ENCODE measurements at places on chromosomes 12 and 14.

- DNase-seq, result no peak
These were observed 10.9 kb downstream of the RGS6 start for GRCh38 chr14:71942904-71943694.

- peak; percentile 62 for DNase-seq
These were observed 91.5 kb upstream of the PRB2 start for GRCh38 chr12:11486623-11487444.

GRCh38 chr12:85804663-85805062 lies 31.5 kb downstream of the RASSF9 start:
- DNase-seq, result no peak

GRCh38 chr12:49331380-49332222 lies 5.4 kb downstream of the C1QL4 start:
- peak; percentile 44 for DNase-seq

DNA sequence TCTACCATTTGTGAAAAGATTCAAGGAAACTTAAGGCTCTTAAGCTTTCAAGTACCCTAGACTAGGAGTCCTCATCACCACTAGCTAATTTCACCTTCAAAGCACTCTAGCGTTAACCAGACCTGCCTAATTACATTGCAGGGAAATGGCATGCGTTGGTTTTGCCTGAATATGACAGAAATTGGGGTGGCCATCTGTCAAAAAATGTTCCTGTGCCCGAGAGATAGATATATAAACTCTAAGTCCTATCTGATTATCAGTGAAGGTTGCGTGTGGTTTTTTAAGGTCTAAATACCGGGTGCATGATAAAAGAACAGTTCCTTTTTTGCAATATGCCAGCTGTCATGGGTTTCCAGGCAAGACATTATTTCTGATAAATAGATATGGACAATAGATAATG lies 48.3 kb downstream of the SPRING1 start:
- no peak for DNase-seq

DNA sequence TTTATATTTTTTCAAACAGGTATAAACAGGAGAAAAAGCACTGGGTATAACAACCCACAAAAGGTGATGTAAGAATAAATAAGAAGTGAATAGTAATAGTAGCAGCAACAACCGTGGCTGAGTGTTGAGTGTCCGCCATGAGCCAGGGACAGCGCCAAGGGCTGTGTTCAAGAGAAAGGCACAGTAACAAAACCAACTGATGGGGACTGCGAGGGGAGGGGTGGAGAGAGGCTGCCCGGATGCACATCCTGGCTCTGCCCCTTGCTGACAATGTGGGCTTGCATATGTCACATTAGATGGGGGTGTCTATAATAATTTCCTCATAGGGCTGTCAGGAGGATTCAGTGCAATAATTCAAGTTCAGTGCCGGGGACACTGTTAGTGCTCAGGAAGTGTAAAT lies 912.4 kb downstream of the VRK1 start:
- no peak for DNase-seq

GRCh38 chr14:63659726-63660125 lies 18.1 kb upstream of the WDR89 start:
- DNase-seq, result no peak

- DNase-seq, result no peak
These were observed 908.4 kb upstream of the NOVA1 start for GRCh38 chr14:27506272-27506671.

DNA sequence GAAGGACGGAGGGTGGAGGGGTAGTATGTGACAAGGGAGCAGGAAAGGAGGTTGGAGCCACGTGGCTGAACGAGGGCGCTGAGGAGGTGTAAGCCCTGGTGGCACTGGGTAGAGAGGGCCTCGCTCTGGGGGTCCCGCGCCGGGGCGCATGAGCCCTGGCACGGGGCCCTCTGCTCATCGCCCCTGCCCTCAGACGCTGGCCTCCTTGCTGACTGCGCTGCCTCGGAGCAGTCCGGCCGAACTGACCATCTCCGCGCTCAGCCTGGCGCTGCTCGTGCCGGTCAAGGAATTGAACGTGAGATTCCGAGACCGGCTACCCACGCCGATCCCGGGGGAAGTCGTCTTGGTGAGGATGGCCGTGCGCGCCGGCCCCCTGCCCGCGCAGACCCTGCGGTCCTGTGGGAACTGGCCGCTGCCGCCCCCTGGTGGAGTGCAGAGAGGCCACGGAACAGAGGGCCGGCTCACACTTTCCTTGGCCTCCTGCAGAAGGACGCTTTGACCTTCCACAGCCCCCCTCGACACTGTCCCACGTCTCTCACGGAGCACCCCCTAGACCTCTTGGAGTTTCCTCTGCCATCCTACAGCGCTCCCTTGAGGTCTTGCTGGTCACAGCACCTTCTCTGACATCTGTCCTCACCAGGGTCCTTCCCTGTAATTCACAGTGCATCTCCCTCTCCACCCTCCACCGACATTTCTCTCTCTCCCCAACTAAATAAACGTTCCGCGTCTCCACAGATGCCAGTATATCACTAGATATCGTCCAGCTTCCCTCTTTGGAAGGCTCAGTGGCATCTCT lies 10.5 kb downstream of the ARHGEF25 start:
- no peak for DNase-seq

- no peak for DNase-seq
These were observed 1162.1 kb upstream of the USP15 start for GRCh38 chr12:61098031-61098580.

GRCh38 chr12:122870163-122870842 lies 25.6 kb downstream of the VPS37B start:
- DNase-seq, result no peak

DNA sequence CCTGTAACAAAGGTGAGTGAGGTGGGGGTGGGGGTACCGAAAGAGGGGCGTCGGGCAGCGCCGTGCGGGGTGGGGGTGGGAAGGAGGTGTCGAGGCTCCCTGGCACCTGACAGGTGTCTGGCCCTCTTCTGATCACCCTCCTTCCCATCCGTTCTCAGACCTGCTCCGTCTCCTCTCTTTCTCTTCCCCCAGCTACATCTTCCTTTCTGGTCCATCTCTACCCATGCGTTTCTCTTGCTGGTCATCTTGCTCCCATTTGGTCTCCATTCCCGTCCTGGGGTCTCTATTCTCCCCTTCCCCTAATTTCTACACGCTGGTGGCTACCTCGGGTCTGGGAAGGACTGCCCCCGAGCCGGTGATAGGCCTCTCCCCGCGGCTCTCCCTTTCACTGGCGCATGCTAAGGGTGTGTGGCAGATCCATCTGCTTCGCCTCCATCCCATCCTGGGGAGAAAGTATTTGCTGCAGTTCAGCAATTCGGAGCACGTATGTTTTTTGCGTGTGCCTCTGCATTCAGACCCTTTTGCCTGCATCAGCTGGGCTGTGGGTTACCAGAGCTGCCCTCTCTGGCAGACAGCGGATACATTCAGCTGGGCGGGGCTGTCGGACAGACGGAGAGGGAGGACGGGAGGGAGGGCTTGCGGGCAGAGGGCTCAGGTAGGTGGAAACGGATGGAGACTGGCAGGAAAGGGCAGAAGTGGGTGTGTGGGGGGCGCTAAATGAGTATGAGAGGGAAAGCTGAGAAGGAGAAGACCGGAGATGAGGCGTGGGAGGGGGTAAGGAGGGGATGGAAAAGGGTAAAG lies 730 bp downstream of the CLSTN3 start:
- no peak for DNase-seq

- no peak for DNase-seq
These were observed 2.1 kb upstream of the TMEM263 start for GRCh38 chr12:106953352-106954250.

GRCh38 chr14:76829650-76830421 lies 3.6 kb downstream of the LRRC74A start:
- no peak for DNase-seq

GRCh38 chr14:73753124-73753886 lies 39.1 kb upstream of the PNMA1 start:
- no peak for DNase-seq

- DNase-seq, result peak; percentile 20
These were observed 11.9 kb downstream of the TMTC3 start for GRCh38 chr12:88153959-88154358.

GRCh38 chr14:78090864-78091263 lies 79.3 kb upstream of the NRXN3 start:
- no peak for DNase-seq

DNA sequence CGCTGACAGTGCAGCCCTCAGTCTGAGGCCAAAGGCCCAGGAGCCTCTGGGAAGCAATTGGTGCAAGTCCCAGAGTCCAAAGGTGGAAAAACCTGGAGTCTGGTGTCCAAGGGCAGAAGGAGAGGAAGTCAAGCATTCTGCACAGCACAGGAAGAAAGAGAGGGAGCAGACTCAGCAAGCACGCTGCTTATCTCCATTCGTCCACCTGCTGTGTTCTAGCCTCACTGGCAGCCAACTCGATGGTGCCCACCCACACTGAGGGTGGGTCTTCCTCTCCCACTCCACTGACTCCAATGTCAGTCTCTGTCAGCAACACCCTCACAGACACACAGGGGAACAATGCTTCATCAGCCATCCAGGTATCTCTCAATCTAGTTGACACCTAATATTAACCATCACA lies 38.8 kb downstream of the HELB start:
- no peak for DNase-seq
